Hematopoietic multipotent progenitor cell treated with erythropoietin and hydrocortisone succinate and interleukin-3 and kit ligand, for 8 days (in vitro differentiated cells): ENCODE measurements at places on chromosomes 3 and 15.
A peak's percentile ranks its signal among the peaks of the same experiment; 100 is the strongest.

DNA sequence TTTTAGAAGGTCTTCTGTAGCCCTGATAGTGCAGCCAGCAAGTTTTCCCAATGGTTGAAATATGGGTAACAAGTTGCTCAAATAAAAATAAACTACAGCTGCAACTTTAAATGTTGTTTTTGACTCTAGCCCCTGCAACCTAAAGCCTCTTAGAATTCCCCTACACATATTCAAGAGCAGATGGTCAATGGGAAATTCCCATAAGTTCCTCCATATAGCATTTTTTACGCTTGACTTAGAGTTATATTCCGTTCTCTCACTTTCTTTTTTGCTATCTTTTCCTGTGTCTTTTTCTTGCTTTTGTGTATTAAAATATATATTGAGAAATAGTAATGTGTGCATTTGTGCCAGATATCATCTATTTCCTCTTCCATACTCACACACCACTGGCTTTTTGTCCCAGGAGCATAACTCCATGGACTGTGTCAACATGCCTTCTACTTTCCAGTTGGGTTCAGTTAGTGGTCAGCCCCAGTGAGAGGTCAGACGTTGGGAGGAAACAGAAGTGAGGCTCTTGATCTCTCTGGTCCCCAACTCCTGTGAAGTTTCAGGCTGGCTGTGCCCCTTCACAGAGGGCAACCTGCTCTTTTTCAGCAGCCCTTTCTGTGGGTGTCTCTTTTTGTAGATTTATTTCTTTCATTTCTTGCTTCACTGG lies 63.3 kb upstream of the TP63 start:
- no peak for DNase-seq

GRCh38 chr3:172918165-172918564 lies 167.6 kb downstream of the ECT2 start:
- peak; percentile 1 for DNase-seq

DNA sequence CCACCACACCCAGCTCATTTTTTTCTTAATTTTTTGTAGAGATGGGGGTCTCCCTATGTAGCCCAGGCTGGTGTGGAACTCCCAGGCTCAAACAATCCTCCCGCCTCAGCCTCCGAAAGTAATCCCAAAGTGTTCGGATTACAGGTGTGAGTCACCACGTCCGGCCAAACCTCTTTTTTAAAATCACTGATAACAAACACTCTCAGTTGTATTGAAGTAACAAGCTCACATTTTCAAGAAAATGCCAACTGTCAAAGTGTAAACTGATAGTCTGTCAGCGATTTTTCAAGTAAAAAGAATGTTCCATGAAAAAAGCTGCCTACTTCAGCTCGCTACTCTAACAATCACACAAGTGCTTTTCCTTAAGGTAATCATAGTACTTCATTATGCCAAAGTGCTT lies 33.4 kb downstream of the UBXN7 start:
- no peak for DNase-seq

DNA sequence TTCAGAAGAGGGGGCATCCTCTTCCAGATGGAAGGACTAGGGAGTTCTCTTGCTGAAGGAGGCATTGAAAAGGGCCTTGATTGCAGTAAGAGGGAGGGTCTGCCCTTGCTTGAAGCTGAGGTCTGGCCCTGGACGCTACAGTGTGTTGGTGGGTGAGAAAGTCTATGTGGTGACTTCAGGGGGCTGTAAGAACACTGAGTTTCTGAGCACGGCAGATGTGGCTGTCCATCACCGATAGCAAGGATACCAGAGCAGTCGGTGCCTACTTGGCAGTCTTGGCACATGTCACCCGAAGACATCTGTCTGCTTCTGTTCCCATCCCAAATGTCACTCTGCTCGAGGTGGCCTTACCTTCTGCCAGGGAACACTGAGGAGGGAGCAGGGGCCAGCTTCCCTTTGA lies 631.1 kb upstream of the CFAP20DC start:
- no peak for DNase-seq

- no peak for DNase-seq
Observed at GRCh38 chr15:43292375-43293078, 25.8 kb upstream of the TGM5 start.
